Hair follicle dermal papilla cell (primary cell): ENCODE measurements at places on chromosomes 4 and X. TPM values are rescaled to one million over a fixed set of nuclear protein-coding genes. Genes with fewer than 3 reads are reported as not detected.

Gene PPP4R3C
- not detected in 2 replicates for total RNA-seq

Gene ITIH6
- total RNA-seq, result not detected in 2 replicates

Gene FAM241A
- 1.9 and 2.1 TPM in 2 replicates for total RNA-seq

Gene SPANXN4
- total RNA-seq, result not detected in 2 replicates

Gene GCNA
- 1.7 and 2.4 TPM in 2 replicates for total RNA-seq

Gene PF4V1
- not detected in 2 replicates for total RNA-seq

Gene STPG2
- 0.12 and 0.32 TPM in 2 replicates for total RNA-seq

Gene SHROOM4
- 2.2 and 2.6 TPM in 2 replicates for total RNA-seq

Gene YTHDC1
- total RNA-seq, result 36.3 and 36.5 TPM in 2 replicates

Gene XK
- under 0.01 TPM in 2 replicates for total RNA-seq

Gene F9
- not detected in 2 replicates for total RNA-seq

Gene MAGEB18
- not detected in 2 replicates for total RNA-seq

Gene SMR3B
- total RNA-seq, result not detected in 2 replicates

Gene PDK3
- 9.6 and 10.5 TPM in 2 replicates for total RNA-seq

Gene ARHGAP4
- 3.0 and 6.8 TPM in 2 replicates for total RNA-seq

Gene ASB9
- total RNA-seq, result 3.0 and 3.2 TPM in 2 replicates

Gene SMIM43
- total RNA-seq, result 6.0 and 6.6 TPM in 2 replicates

Gene GAGE1
- total RNA-seq, result not detected in 2 replicates

Gene BEX3
- 110 and 139 TPM in 2 replicates for total RNA-seq

Gene USP17L20
- not detected in 2 replicates for total RNA-seq

Gene GPR119
- not detected in 2 replicates for total RNA-seq

Gene FRMPD3
- under 0.01 TPM in 2 replicates for total RNA-seq

Gene GSX2
- total RNA-seq, result not detected in 2 replicates

Gene UGT8
- 0.49 TPM in 2 replicates for total RNA-seq

Gene DUX4
- not detected in 2 replicates for total RNA-seq

Gene CCSER1
- total RNA-seq, result 0.24 and 1.1 TPM in 2 replicates

Gene USP26
- total RNA-seq, result not detected in 2 replicates

Gene SPANXA2
- total RNA-seq, result not detected in 2 replicates

Gene ETDA
- total RNA-seq, result not detected in 2 replicates

Gene RPL39
- 638 and 914 TPM in 2 replicates for total RNA-seq

Gene NXF2B
- total RNA-seq, result not detected in 2 replicates

Gene SLITRK4
- 0.61 and 0.97 TPM in 2 replicates for total RNA-seq

Gene DIPK2B
- not detected in 2 replicates for total RNA-seq

Gene NCAPG
- total RNA-seq, result 3.6 and 5.4 TPM in 2 replicates

Gene CDS1
- under 0.01 TPM in 2 replicates for total RNA-seq

Gene KLB
- total RNA-seq, result not detected in 2 replicates

Gene TMEM131L
- 21.1 and 23.2 TPM in 2 replicates for total RNA-seq

Gene RHOXF2B
- not detected in 2 replicates for total RNA-seq

Gene USP17L18
- total RNA-seq, result not detected in 2 replicates

Gene USP11
- total RNA-seq, result 35.6 and 45.6 TPM in 2 replicates

Gene TRMT10A
- 5.6 and 6.7 TPM in 2 replicates for total RNA-seq

Gene COL4A5
- total RNA-seq, result 7.0 and 7.8 TPM in 2 replicates

Gene PABPC1L2A
- not detected in 2 replicates for total RNA-seq

Gene PNCK
- 0.65 TPM in 1 of 2 replicates, not detected in the other for total RNA-seq

Gene PLS3
- total RNA-seq, result 208 and 229 TPM in 2 replicates

Gene JAKMIP1
- not detected in 2 replicates for total RNA-seq

Gene CAPN6
- total RNA-seq, result 0.12 and 0.16 TPM in 2 replicates

Gene FSTL5
- total RNA-seq, result 0.12 and 4.2 TPM in 2 replicates

Gene SOWAHB
- total RNA-seq, result 0.16 and 0.36 TPM in 2 replicates

Gene SMIM10
- total RNA-seq, result 2.8 and 3.6 TPM in 2 replicates

Gene SPOCK3
- not detected in 2 replicates for total RNA-seq

Gene PWWP3B
- total RNA-seq, result under 0.01 TPM in 1 of 2 replicates, not detected in the other

Gene CLNK
- not detected in 2 replicates for total RNA-seq

Gene FGFR3
- 0.12 and 0.32 TPM in 2 replicates for total RNA-seq

Gene CCDC120
- 1.1 and 1.9 TPM in 2 replicates for total RNA-seq

Gene C4orf51
- not detected in 2 replicates for total RNA-seq
